ENCODE measurements at places on chromosomes 4 and X.

DNA sequence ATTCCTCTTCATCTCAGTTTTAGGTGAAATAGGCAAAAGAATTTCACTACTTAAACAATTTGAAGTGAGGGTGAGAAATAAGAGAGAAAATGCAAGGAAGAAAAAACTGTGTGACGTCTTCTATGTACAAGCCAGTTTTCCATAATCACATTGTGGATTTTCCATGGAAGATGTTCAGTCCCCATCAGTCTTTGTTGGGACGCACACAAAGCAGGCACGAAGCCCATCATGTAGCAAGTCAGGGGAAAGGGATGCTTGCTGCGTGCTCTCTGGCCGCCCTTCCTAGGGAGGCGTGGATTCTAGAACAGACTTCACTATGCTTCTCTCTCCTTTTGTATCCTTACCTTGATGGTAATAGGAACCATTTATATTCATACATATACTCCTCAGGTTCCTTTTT, 54.7 kb downstream of the RBPJ start:
- no peak for DNase-seq

GRCh38 chr4:2469192-2469984, 482 bp downstream of the RNF4 start:
- DNase-seq: no peak

DNA sequence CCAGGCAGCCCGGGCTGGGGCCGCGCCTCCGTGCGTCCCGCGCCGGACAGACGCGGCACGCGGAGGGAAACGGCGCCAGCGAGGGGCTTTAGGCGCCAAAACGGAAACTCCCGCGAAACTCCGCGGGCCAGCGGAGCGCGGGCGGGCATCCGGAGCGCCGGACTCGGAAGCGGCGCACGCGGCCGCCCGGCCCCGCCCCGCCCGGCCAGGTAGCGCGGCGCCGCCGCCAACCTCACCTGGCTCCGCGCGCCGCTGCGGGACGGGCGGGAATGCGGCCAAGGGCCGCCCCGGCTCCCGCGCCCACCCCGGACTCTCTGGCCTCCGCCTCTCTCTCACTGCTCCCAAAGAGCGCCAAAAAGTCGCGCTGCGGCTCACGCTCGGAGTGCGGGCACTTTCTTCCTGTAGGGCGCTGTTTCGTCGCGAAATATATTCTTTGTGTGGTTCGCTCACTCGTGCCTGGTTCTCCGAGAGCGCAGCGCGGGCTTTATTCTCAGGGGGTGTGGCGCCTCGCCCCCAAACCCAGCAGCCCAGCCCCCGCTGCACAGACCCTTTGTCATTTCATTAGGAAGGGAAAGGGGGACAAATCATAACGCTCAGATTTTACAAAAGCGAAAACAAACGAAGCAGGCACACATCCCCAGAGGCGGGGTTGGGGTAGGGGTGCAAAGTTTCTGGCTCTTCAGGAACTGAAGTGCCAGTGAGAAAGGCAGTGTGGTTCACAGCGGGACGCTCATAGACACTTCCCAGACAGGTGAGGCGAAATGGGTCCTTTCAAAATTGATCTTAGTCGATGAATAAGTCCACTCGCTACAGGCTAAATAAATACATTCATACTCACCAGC, 961 bp upstream of the MBNL3 start:
- no peak for DNase-seq

- no peak for DNase-seq
Measured at GRCh38 chr4:2390784-2391421, 27.5 kb downstream of the ZFYVE28 start.

GRCh38 chrX:48999030-48999429, 3.0 kb downstream of the GRIPAP1 start:
- no peak for DNase-seq

DNA sequence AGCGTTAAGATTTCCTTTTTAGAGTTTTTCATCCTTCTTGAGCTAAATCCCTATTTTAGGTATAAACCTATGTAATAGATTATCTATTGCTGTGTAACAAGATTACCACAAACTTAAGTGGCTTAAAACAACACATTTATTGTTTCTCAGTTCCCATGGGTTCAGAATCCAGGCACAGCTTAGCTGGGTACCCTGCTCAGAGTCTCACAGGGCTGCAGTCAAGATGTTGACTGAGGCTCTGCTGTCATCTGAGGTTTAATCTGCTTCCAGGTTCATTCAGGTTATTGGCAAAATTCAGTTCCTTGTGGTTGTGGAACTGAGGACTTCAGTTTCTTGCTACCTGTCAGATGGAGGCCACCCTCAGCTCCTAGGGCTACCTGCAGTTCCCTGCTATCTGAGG, 60.9 kb downstream of the GK start:
- no peak for DNase-seq

All from NCI-H1048 (cell line).